H4 (cell line): ENCODE measurements at places on chromosomes 16 and 17.
A peak's percentile ranks its signal among the peaks of the same experiment; 100 is the strongest.

GRCh38 chr16:57906382-57907316, 64.3 kb downstream of the CNGB1 start:
- no peak for DNase-seq

- DNase-seq = no peak
Measured at GRCh38 chr16:54112451-54113206, 174.0 kb downstream of the IRX3 start.

GRCh38 chr16:71917900-71918299, 22.6 kb downstream of the IST1 start:
- DNase-seq = no peak

DNA sequence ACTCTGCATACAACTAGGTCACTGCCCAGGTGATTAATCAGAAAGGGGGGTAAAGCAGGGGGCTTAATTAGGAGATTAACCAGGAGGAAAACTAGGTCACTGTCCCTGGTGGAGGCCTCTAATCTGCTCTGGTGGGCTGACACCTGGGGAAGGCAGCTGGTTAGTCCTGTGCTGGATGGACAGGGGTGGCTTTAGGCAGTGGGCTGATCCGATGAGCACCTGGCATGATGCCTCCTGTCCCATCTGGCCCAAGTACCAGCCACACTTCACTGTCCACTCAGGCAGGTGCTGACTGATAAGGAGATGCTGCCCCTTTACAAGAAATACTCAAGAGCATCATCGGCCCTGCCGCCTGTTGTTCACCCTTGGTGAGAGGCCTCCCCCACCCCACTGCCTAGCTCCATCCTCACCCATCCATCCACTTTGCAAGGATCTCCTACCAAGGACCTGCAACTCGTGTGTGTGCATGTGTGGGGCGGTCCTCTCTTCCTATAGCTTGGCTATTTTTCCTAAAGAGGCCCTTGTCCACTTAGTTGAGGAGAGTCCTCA, 13.8 kb upstream of the RCVRN start:
- no peak for DNase-seq

- DNase-seq = no peak
Measured at GRCh38 chr17:68572138-68572842, 28.9 kb downstream of the FAM20A start.

DNA sequence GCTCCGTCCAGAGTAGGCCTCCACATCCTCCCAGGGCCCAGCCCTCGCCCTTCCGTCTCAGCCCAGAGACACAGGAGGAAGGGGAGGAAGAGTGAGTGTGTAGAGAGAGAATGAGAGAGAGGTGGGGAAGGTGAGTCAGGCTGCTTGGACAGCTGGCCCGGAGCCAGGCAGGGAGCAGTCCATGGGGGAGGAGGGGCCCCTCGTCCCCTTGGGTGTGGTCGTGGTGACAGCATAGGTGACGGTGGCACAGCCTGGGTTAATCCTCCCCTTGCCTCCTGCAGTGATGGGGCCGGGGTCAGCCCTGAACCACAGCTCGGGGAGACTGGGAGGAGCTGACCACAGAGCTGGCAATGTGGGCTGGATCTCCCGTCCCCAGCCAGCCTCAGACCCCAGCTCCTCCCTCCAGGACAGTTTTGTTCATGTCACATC, 36.5 kb downstream of the FA2H start:
- DNase-seq = peak; percentile 52

DNA sequence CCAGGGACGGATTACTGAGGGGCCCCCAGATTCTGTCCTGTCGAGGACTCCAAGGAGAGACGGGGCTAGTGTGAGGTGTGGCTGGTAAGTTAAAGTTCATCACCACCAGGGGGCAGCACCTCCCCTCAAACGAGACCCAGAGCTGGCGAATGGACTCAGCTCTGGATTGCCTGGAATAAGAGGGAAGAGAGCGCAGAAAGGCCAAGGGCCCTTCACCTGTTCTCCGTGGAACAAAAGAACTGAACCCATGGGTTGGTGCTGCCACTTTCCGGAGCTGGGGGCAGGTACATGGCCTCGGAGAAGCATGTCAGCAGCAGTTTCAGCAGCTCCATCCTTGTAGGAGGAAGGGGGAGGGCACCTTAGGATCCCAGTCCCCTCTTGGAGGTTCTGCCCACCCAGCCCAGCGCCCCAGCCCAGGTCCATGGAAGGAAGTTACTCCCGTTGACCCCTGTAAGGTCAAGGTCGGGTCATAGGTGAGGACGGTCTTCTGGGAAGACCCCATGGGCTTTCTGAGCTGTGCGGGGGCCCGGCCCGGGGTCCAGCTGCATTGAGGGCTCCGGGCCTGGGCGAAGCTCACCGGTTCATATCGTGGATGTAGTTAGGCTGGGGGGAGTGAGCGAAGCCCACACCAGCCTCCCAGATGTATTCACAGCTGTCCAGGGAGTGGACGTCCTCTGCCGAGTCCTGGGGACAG, 10.8 kb downstream of the HID1 start:
- DNase-seq = peak; percentile 87

DNA sequence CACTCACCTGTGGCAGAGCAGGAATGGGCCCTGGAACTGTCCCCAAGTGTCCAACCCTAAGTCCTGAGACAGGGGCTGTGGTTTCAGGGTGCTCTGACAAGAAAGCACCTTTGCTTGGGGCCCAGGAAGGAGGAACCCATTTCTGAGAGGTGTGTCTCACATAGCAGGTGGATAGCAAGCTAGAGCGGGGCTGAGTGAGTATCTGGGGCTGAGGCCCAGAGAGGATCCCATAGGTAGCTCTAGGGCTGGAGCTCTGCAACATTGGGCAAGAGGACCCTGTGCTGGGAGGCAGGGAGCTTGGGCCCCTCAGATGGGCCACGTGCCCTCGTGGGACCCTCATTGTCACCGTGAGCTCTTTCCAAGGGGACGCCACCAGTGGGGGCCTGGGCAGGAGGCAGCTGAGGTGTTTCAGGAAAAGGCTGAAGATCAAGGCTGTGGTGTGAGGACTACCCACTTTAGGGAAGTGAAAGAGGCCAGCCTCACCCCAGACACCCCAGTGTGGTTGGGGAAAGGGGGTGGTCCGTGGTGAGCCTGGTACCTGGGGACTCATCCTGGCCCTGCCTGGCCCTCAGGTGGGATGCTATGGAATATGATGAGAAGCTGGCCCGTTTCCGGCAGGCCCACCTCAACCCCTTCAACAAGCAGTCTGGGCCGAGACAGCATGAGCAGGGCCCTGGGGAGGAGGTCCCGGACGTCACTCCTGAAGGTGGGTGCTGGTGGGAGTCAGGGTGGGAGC, 5.3 kb downstream of the DEF8 start:
- no peak for DNase-seq

DNA sequence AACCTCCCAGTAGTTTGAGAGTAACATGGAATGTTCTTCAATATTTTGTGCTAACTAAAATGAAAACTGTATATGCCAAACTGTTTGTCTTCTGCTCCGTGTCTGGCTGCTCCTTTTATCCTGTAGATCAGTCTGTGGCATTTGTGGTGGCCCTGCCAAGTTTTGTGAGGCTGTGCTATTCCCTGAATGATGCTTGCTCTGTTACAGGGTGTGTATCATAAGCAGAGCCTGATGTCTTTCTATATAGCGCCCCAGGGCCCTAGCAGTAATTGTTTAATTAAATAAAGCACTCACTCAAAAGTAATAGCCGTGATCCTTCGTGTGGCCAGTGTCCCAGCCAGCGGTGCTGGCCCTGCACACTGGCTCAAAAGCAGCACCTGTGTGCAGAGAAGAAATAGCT, 27.8 kb upstream of the NAT9 start:
- no peak for DNase-seq

- no peak for DNase-seq
Measured at GRCh38 chr17:57035971-57036481, 49.0 kb upstream of the AKAP1 start.

GRCh38 chr17:42817866-42818265, 6.2 kb downstream of the BECN1 start:
- no peak for DNase-seq

- DNase-seq = no peak
Measured at GRCh38 chr17:50447870-50448595, 20.6 kb downstream of the CHAD start.

GRCh38 chr17:70137451-70138230, 31.7 kb upstream of the KCNJ2 start:
- DNase-seq = peak; percentile 89

- DNase-seq = no peak
Measured at GRCh38 chr17:4375039-4375748, 8.7 kb upstream of the UBE2G1 start.

GRCh38 chr16:85420501-85421337, 192.4 kb upstream of the GSE1 start:
- peak; percentile 43 for DNase-seq

DNA sequence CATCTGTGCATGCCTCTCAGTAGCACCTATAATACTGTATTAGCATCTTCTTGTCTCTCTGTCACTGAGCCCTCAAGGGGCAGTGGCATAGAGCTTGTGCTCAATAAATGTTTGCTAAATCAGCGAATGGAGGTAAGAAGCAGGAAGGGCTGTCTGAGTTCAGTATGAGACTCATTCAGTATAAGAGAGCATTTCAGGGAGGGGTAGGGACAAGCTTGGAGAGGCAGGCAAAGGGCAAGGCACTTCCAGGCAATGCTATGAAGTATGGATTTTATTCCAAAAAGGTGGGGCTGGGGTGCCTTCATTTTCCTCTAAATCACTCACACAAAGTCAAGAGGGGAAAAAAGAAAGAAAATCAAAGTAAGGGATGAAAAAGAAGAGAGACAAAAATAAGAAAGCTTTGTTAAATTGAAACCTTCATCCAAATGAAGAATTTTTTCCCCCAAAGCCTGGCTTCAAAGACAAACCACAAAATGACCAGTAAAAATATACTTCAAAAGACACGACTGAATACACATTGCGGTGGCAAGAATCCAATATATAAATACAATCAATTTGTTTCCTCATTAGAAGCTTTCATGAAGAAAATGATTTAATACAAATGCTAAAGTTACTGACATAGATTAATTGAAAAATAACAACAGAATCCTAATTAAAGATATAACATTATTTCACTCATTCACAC, 51.2 kb downstream of the SKAP1 start:
- DNase-seq = no peak

DNA sequence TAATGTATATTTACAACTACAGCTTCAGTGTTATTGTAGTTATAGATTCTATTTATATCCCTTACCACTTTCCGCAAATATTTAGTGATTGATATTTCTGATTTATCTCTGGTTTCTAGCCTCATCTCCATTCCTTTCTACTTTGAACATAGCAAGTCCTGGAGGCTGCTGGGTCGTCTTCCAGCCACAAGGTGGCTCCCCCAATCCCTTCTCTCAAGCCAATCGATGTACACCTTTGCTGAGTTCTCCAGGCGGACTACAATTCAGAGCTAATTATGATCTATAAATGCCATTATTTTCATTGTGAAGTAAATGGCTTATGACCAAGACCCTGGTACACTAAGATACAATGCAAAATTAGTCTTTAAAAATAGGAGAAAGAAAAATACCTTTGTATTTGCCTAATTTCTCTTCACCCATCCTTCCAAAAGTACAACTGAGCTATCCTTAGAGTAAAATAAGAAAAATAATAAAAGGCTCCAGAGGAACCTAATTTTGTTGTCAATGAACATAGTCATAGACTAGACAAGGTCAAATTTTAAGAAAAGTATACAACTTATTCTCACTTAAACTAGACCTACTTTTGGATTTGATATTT, 122.1 kb downstream of the SKAP1 start:
- peak; percentile 64 for DNase-seq

GRCh38 chr16:25064937-25065336, 46.6 kb upstream of the LCMT1 start:
- DNase-seq = no peak

DNA sequence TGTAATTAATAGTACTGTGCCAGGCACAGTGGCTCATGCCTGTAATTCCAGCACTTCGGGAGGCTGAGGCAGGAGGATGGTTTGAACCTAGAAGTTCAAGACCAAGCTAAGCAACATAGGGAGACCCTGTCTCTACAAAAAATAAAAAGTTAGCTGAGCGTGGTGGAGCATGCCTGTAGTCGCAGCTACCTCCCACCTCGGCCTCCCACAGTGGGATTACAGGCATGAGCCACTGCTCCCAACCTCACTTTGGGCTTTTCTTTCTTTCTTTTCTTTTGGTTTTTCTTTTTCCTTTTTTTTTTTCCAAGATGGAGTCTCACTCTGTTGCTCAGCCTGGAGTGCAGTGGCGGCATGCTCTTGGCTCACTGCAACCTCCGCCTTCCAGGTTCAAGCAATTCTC, 137.8 kb downstream of the MRM1 start:
- no peak for DNase-seq

- DNase-seq = peak; percentile 26
Measured at GRCh38 chr17:56594320-56595107, 1.0 kb downstream of the NOG start.

GRCh38 chr17:43906951-43907424, 348 bp downstream of the MPP2 start:
- DNase-seq = no peak

DNA sequence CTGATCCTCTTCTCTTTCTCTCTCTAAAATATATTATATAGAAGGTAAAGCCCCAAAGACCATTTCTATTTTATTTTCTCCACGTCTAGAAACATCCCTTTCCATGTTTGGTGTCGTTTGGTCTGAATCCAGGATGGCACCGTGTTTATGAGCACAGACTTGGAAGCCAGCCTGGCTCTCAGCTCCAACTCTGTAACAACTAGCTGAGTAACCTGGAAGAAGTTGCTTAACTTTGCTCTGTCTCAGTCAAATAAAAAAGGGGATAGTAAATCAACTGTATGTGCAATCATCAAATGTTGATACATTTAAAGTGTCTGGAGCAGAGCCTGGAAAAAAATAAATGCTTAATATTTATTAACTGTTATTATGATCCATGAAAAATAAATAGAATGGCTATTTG, 249.8 kb upstream of the MAF start:
- no peak for DNase-seq

DNA sequence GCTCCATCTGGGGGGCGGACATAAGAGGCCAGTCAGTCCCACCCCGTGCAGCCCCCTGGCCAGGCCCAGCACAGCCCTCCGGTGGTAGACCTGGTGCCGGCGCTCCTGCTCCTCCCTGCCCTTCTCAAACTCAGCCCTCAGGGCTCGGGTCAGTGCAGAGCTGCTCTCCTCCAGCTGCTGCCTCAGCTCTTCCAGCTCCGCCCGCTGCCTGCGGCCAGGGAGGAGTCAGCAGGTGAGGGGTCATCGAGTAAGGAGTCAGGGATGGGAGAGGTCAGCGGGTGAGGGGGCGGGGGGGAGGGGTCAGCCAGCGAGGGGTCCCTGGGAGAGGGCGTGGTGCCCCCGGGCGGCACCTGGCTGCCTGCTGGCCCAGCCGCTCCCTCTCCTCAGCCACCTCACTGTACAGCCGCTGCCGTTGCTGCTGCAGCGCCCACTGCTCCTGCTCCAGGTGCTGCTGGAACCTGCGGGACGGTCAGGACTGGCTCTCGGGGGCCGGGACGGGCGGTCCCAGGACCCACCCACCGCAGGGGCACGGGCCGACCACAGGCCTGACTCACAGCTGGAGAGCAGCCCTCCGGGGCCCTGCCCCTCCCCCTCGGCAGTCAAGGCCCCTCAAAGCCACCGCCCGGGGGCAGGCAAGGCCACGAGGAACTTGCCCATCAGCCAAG, 26.5 kb upstream of the AATK start:
- no peak for DNase-seq

- DNase-seq = no peak
Measured at GRCh38 chr17:37148156-37148555, 199.4 kb downstream of the AATF start.
